ENCODE measurements at places on chromosomes 2 and 18. TPM values are rescaled to one million over a fixed set of nuclear protein-coding genes. Genes with fewer than 3 reads are reported as not detected.

- DNase-seq, result no peak
- peak overlapping the region; percentile 89 for H3K27ac ChIP-seq
- H3K36me3 ChIP-seq, result no peaks in the 10 kb centered on the region
- peak overlapping the region; percentile 73 for H3K4me3 ChIP-seq
- H3K27me3 ChIP-seq, result peaks cover 15% of the 10 kb centered on the region
- peaks cover 21% of the 10 kb centered on the region for H3K4me1 ChIP-seq
Measured at GRCh38 chr2:237474442-237474911, 12.6 kb upstream of the MLPH start.

LCLAT1 gene
- 21.7 TPM for total RNA-seq

DNA sequence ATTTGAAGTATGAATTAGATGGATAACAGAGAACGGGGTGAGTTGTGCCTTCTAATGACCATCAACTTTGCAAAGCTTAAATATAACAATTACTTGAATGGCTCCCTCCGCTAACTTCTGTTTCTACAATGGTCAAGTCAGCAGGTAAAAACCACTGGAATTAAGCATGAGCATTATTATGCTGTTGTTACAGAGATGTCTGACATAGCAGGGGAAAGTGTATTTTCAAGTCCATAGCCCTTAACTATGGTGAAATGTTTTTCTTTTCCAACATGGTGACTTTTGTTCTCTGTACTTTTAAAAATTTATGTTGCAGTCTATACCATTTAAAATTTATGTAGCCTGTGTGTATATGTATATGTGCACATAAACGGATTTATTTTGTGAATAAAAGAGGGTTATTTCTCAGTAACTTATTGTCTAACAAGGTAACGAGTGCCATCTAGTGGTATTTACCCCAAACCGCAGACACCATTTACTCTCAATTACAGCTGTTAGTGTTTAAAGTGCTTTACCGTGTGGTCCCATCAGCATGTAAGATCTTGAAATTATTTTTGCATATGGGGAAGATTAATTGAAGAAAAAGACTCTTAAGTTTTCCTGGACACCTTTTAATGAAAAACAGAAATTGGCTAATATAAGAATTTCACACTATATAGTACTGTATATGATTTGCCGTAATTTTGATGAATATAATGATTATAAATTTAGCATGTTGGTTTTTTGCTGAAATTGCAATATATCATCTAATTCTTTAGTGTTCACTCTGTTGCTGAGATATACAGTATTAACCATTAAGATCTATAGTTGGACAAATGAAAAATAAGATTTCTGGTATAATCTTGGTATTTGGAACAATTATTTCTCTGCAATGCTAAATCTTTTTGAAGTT is 78.2 kb downstream of the UBE2E3 start:
- DNase-seq, result peak; percentile 50
- no peak overlapping the region for H3K27ac ChIP-seq

DNA sequence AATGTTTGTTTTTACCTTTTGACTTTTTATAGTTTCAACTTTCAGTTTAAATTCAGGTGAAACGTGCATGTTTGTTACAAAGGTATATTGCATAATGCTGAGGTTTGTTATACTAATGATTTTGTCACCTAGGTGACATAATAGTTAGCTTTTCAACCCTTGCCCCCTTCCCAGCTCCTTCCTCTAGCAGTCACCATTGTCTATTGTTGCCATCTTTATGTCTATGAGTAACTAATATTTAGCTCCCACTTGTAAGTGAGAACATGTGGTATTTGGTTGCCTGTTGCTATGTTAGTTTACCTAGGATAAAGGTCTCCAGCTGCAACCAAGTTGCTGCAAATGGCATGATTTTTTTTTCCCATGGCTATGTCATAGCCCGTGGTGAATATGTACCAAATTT is 322.3 kb upstream of the SETBP1 start:
- no peak overlapping the region for H3K27ac ChIP-seq
- no peaks in the 10 kb centered on the region for H3K27me3 ChIP-seq
- H3K36me3 ChIP-seq, result no peaks in the 10 kb centered on the region
- H3K4me3 ChIP-seq, result no peak overlapping the region

DNA sequence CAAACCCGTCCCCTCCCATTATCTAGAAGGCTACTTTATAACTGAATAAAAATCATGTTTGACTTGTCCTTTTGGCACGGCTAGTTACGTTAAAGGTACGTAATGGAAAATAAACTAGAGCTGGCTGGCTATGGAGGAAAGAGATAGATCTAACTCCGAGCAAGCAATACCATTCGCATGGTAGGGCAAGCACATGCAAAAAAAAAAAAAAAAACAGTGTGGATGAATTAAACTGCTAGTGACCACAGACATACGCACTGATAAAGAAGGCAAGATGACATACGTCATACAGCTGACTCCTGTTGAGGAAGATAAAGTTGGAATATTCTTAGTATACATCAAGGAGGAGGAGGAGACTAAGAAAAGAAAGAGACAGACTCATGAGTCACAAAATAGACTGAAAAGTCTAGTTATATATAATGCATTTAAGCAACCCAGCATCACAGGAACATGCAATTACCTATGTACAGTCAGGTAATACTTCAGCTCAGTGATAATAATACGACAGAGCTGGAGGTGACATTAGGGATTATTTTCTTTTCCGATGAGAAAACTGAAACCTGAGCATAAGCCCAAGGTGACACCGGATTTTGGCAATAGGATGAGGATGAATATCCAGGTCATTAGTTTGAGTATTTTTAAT is 37.9 kb upstream of the NARS1 start:
- DNase-seq, result no peak
- no peak overlapping the region for H3K27ac ChIP-seq

SCRN3 gene
- total RNA-seq, result 14.1 TPM

DNA sequence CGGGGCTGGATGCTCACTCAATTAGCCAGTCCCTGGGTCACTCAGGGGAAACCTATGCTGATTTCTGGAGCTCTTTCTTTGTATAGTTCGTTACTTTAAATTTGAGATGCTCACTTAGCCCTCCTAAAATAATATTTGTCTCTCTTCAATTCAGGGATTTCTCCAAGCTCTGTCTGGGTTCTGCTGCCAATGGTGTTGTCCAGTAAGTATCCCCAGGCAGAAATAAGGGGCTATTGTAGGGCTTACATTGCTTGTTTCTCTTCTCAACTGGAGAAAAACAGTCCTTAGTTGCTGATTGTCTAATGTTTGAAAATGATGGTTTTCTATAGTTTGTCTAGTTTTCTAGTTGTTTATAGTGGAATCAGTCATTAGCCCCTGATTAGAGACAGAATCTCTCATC is 5.0 kb downstream of the RAB6C start:
- no peaks in the 10 kb centered on the region for H3K36me3 ChIP-seq
- H3K4me3 ChIP-seq, result no peak overlapping the region
- no peak overlapping the region for H3K27ac ChIP-seq
- H3K27me3 ChIP-seq, result peaks cover 25% of the 10 kb centered on the region

DNA sequence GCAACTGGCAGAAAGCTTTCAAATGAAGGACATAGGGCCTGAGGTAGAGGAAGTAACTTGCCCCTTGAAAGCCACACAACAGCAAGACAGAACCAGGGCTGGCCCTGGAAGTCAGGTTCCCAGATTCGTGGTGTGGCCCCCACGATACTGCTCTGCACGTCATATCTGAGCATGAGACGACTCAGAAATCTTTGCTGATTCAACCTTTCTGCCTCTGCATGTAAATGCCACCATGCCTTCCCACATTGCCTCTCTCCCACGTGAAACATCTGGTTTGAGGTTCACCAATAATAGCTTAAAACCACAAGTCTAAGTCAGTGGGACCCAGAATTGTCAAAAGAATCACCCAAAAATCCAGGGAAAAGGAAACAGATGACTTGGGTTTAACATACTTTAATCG is 214.0 kb upstream of the TRIB2 start:
- peak overlapping the region; percentile 79 for H3K27ac ChIP-seq
- peaks cover 97% of the 10 kb centered on the region for H3K4me1 ChIP-seq
- peaks cover 6% of the 10 kb centered on the region for H3K36me3 ChIP-seq
- peak; percentile 64 for DNase-seq
- no peaks in the 10 kb centered on the region for H3K27me3 ChIP-seq

- DNase-seq, result no peak
- no peak overlapping the region for H3K4me3 ChIP-seq
- H3K36me3 ChIP-seq, result no peaks in the 10 kb centered on the region
- no peak overlapping the region for H3K27ac ChIP-seq
- H3K27me3 ChIP-seq, result peaks cover 6% of the 10 kb centered on the region
Measured at GRCh38 chr2:241514553-241514952, 6.2 kb upstream of the STK25 start.

DNA sequence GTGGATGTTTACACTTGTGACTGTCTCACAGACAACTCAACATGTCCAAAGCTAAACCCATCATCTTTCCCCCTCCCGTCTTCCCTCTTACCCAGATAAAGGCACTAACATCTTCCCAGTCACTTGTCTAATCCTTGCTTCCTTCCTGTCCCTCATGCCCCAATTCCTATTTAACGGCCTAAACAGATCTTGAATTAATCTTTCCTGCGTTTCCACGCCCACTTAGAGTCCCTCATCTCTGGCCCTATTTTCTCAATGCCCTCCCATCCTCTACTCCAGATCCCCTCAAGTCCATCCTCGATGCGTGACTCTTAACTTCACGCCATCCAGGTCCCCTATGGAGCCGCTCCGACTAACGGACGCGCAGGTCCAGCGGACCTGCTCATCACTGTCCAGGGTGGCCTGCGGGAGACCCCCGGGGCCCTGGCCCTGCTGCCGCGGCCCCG is 682 bp upstream of the SCLY start:
- peaks cover 35% of the 10 kb centered on the region for H3K36me3 ChIP-seq
- peaks cover 47% of the 10 kb centered on the region for H3K4me1 ChIP-seq
- H3K4me3 ChIP-seq, result peak overlapping the region; percentile 80
- H3K27me3 ChIP-seq, result peaks cover 10% of the 10 kb centered on the region
- no peak for DNase-seq

DNA sequence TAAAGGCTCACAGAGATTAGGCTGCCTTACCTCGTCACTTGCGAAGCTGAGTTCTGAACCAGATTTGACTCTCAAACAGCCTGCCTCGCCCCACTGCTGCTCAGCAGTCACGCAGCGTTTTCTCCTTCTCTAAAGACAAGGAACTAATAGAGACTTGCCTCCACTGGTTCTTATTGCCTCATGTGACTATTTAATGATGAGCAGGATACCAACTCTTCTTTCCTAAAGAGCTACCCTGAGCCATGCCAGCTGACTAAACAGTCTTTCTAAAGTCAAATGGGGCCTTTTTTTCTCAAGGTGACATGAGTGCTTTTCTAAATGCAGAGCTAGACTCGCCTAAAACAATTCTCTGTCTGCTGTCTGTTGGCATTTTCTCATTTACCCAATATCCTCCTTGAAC is 147.5 kb downstream of the NCKAP5 start:
- H3K27ac ChIP-seq, result no peak overlapping the region
- no peaks in the 10 kb centered on the region for H3K36me3 ChIP-seq

MAIP1 gene
- 26.1 TPM for total RNA-seq

GALNT5 gene
- 0.04 TPM for total RNA-seq

TTC32 gene
- total RNA-seq, result 8.8 TPM

DNA sequence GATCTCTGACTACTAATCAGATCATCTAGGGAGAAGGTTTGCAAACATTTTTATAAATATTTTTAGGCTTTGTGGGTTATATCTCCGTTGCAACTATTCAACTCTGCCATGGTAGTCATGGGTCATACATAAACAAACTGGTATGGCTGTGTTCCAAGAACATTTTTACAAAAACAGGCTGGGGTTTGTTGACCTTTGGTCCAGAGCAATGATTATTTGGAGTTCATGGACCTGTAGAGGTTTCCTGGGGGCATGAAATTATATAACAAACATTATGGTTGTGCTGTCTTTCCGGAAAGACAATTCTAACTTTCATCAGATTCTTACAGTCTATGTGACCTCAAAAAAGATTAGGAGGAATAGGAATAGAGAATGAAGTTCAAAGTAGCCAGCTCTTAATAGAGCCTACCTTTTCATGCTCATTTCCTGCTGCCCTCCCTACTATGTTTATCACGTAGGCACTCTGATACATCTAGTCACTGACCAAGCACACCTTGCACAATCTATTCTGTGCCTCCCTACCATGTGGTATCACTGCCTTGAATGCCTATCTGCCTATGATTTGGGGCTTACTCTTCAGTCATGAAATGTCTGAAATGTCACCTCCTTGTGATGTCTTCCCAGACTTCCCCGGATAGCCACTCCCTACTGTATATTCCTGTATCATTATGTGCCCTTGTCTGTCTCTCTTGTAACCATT is 102.4 kb upstream of the SCN1A start:
- no peak overlapping the region for H3K4me3 ChIP-seq
- H3K27ac ChIP-seq, result no peak overlapping the region
- no peaks in the 10 kb centered on the region for H3K4me1 ChIP-seq
- H3K36me3 ChIP-seq, result no peaks in the 10 kb centered on the region

Measured in activated CD4-positive, alpha-beta T cell treated with anti-CD3 and anti-CD28 coated beads for 36 hours (primary cell).